Stimulated activated CD8-positive, alpha-beta memory T cell treated with anti-CD3 and anti-CD28 coated beads, Interleukin-4, amount 100 ng/mL, for 1 hour (primary cell): ENCODE measurements at places on chromosomes 4 and X.

- no peak for DNase-seq
These were observed 199.7 kb upstream of the MAMLD1 start for GRCh38 chrX:150163221-150163930.

DNA sequence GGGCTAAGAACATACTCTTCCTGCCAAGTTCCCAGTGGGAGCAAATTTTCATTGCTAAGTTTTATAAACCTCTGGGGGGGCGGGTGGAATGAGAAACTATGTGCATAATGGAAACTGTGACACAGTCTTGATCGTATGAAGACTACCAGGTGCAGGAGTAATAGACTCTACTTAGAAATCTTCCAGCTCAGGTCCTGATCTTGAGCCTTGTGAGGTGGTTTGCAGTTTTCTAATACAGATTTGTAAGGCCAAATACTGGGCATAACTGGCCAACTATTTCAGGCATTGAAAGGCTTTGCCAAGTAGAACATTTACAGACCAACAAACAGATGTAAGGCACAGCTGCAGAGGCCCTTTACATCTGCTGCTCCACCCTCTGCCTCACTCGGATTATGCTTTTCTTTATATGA lies 89.7 kb upstream of the CBR4 start:
- no peak for DNase-seq

- DNase-seq, result no peak
These were observed 88.8 kb downstream of the CPZ start for GRCh38 chr4:8681391-8681790.

- DNase-seq, result no peak
These were observed 4.4 kb downstream of the MSMO1 start for GRCh38 chr4:165331823-165332222.

GRCh38 chrX:70049925-70050324 lies at the start of gene AWAT2:
Gene AWAT2 (minus strand): TSS chrX:70049938. CDS start chrX:70049932, 6 bp downstream.
- DNase-seq, result no peak

DNA sequence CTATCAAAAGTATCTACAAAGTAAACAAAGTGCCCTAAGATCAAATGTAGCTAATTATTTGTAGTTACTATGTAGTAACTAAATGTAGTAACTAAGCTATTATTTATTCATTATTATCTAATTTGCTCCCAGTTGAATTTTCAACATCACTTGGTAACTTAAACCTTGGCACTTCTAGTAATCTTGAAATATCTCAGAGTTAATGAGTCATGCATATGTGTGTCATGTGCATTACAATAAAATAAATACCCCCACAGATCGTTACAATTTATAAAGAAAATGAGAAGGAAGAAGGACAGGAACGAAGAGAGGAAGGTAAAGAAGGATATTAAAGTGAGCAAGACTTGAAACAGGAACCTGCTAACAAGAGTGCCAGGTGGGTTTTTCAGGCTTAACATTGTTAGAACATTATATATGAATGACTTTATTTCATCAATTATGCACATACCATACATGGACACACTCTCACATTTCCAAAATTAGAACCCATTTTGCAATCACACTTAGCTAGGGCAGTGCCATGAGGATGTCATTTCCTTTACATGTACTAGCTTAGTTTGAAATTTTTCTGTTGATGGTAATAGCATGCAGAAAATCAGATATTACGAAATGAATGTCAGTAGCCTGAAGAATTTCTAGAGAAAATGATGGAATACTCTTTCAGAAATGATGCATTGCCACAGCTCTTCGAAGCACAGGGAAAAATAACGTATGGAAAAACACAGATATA lies 1670.4 kb upstream of the AGA start:
- no peak for DNase-seq

DNA sequence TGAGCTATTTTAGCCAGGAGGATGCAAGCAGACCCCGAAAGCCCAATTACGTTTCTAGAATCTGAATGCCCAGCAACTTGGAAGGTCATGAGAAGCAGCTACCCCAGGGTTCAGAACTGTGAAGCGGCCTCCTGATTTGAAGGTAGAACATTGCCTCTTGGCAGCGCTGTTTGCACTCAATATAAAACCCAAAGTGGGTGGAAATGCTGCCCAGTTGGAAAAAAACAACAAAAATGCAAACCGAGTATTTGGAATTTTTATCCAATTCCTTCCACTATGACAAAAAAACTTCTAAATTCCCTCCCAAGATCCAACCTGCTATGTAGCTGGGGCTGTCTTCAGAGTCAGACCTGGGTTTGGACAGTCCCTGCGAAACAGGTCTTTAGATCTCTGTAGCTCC lies 103.3 kb upstream of the RBPJ start:
- DNase-seq, result no peak

DNA sequence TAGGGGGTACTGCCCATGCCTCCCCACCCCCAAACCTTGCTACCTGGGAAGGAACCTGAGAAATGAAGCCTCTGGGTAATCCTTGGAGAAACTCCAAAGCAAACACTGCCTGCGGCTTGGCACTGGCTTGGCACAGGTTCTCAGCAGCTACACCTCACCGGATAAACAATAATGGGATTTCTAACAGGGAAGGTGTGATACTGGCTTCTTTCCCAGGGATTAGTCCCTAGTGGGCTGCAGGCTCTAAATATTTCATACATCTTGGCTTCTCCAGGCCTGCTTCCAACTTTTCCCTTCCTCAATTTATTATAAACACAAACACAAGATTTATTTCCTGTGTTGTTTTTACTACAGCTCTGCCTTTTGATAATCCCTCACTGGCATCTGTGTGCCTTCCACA lies 12.5 kb downstream of the SEC24D start:
- no peak for DNase-seq

DNA sequence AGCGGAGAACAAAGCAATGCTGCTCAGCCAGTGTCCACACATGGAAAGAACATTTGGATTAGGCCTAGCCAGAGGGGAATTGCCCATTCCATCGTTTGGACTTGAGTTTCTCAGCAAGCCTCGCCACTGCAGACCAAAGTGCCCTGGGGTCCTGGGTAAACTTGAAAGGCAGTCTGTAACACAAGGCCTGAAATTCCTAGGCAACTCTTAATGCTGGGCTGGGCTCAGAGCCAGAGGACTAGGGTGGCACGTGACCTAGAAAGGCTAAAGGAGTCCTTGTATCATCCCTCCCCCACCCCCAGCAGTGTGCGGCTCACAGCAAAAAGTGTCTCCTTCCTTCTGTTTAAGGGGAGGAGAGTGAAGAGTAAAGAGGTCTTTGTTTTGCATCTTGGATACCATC lies 210.4 kb upstream of the ARX start:
- no peak for DNase-seq

- no peak for DNase-seq
These were observed 88.2 kb upstream of the STS start for GRCh38 chrX:7059214-7059838.

GRCh38 chrX:113058634-113059033 lies 218.0 kb upstream of the AMOT start:
- no peak for DNase-seq

DNA sequence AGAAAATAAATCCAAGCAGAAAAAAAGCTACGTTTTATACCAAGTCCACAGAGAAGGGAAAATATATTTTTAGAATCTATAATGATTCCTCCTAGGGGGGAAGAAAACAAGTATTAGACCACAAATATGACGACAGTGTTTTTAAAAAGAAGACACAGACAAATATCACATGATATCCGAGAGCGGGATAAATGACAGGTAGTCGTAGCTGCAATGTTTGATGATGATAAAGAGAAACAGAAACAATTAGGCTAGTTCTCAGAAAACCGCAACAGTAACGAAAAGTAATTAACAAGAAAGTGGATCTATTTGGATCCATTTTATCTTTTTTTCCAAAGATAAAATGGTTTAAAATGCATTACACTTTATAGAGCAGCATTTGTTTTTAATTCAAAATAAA lies 918 bp downstream of the HAUS3 start:
- DNase-seq, result no peak

DNA sequence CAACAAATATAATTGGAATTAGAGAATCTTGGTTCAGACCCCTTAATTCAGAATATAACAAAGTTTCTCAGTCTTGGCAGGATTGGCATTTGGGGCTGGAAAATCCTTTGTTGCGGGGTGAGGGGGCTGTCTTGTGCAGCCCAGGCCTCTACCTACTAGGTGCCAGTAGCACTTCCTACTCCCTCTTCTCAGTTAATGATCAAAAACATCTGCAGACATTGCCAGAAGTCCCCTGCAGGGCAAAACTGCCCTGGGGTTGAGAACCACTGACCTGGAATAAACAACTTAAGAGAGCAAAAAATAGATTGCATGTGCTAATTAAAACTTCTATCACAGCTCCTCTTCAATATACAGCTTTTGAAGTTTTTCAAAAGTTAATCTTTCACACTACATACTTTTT lies 36.7 kb upstream of the CXorf38 start:
- DNase-seq, result no peak

- no peak for DNase-seq
These were observed 412 bp downstream of the SLC10A3 start for GRCh38 chrX:154490021-154490413.

GRCh38 chr4:149370002-149370401 lies 445.6 kb downstream of the IQCM start:
- DNase-seq, result no peak

GRCh38 chr4:24754571-24754970 lies 40.8 kb upstream of the SOD3 start:
- no peak for DNase-seq

DNA sequence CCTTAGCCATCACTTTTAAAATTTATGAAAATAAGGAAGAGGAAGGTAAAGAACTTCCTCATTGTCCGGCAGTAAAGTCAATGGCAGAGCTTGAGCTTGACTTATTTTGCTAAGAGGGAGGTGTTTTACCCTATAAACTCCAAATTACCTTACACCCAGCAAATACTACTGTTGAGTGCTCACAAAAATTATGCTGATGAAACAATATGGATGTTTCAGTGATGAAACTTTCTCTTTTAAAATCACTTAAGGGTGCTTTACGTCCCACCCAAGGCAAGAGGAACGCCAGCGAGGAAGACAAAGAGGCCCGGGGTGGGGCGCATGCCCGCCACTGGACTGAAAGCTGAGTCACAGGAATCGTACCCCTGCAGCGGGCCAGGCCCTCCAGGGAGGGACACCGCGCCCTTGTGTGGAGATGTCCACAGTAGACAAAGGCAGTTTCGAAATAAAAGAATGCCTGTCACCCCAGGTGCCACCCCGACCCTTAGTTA lies 560 bp upstream of the TMSB4X start:
- DNase-seq, result no peak

GRCh38 chr4:17163156-17163771 lies 264.8 kb upstream of the LDB2 start:
- DNase-seq, result no peak

GRCh38 chr4:158371158-158371557 lies 150.5 kb upstream of the RXFP1 start:
- no peak for DNase-seq

- no peak for DNase-seq
These were observed 446 bp downstream of the EVC2 start for GRCh38 chr4:5707778-5708448.

- no peak for DNase-seq
These were observed 663 bp downstream of the CXorf38 start for GRCh38 chrX:40646489-40647306.

- DNase-seq, result no peak
These were observed 65.6 kb downstream of the JAKMIP1 start for GRCh38 chr4:6134612-6135220.

GRCh38 chr4:165367040-165367439 lies 11.8 kb upstream of the CPE start:
- DNase-seq, result no peak

GRCh38 chr4:139872274-139872673 lies 206.7 kb downstream of the MGST2 start:
- DNase-seq, result no peak

DNA sequence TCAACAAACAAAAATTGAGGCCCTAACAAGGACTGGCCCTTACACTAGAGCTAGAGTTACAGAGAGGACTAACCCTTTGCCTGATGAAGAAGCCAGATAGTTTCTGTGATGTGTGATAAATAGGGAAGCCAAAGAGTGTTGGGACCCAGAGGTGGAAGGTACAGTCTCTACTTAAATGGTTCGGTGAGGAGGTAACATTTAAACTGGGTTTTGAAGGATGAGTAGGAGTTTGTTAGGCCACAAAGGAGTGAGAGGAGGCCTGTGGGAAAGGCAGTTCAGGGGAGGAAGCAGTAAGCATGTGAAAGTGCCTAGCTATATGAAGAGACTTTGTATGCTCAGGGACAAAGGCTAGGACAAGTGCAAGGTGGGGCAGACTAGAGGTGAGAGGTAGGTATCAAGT lies 23.8 kb upstream of the LIMCH1 start:
- DNase-seq, result no peak
